ENCODE measurements at places on chromosomes 2 and 18.

- no peak for ATAC-seq
These were observed 165.0 kb downstream of the PLCL1 start for GRCh38 chr2:197969391-197969893.

DNA sequence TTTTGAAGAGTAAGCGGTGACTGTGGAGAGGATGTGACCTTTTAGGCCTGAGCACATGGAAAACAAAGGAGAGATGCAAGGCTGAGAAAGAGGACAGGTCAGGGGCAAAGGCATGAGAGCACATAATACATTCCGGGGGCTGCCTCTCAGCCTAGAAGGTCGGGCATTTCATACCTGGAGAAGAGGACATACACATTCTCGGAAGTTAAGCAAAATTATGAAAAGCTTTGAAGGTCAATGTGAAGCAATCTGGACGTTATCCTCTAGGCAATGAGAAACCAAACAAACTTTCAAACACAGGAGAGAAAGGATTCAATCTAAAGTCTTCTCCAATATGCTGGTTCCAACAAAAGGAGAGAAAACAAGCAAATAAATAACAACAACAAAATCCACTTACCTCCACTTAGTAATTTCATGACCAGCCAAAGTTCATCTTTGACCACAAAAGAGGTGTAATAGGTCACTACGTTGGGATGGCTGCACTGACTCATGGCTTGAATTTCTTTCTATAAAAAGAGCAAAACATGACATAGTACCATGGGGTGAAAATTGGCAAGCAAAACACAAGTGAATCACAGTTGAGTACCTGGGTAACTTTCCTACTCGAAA, 80.4 kb downstream of the STK39 start:
- peak; percentile 67 for ATAC-seq

DNA sequence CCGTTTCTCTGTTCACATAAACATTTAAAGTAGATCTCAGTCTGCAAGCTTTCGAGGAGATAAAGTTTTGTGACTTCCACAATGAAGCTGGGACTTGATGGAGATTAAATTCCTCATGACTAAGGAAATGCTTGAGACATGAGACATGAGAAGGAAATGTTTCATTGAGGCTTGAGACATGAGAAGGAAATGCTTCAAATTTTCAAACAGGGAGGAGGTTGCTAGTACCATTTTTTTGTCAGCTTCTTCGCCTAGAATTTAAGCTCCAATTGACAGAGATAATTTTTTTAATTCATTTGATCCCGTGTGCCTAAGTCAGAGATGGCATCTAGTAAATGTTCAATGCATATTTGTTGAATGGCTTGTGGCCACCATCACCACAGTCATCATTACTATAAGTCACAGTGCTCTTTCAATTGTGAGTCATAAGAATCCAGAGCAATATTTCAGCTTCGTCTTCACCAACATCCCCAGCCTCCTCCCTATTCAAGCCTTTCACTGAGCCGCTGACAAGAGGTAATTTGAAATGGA, 543 bp upstream of the MARCHF4 start:
- no peak for ATAC-seq

DNA sequence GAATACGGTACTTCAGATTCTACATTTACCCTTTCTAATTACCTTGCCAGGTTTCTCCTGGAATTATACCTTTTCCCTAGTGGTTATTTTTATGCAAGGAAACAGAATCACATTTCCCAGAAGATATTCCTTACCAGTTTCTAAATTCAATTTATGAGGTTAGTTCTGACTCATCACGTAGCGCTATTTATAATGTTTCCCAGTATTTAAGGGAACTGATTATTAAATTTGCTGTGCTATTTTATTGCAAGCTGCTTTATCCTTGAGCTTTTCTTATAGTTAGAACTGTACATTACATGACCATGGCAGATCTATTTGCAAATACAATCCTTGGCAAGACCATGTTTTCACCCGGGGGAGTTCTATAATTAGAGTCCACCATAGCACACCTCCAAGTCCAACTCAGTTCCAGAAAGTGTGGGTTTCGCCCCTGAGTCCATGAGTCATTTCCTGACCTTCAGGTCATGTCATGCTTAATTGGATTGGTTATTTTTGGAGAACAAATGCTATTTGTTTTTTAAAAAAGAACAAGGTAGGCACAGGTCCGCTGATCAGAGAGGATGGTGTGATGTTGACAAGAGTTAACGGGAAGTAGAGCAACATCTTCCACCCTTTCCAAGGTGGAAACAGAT, 126.6 kb downstream of the ZNF532 start:
- ATAC-seq: peak; percentile 93

DNA sequence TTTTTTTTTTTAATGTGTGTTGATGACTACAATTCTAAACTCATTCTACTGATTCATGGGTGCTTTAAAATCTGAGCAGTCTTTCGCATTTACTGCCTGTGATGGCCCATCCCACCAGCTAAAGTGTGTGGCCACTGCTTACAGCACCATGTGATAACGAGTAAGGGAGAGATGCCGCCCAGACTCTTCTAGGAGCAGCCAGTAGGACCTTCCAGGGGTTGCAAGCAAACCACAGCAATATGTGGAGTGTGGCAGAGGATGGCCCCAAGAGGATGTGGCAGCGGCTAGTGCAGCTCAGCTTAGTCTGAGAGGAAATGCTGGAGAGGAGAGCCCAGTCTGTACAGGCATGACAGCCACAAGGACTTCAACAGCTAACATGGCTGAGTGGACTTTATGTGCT, 14.9 kb downstream of the IL1B start:
- ATAC-seq: peak; percentile 54

- no peak for ATAC-seq
These were observed 8.0 kb downstream of the PDCD1 start for GRCh38 chr2:241850544-241851324.

DNA sequence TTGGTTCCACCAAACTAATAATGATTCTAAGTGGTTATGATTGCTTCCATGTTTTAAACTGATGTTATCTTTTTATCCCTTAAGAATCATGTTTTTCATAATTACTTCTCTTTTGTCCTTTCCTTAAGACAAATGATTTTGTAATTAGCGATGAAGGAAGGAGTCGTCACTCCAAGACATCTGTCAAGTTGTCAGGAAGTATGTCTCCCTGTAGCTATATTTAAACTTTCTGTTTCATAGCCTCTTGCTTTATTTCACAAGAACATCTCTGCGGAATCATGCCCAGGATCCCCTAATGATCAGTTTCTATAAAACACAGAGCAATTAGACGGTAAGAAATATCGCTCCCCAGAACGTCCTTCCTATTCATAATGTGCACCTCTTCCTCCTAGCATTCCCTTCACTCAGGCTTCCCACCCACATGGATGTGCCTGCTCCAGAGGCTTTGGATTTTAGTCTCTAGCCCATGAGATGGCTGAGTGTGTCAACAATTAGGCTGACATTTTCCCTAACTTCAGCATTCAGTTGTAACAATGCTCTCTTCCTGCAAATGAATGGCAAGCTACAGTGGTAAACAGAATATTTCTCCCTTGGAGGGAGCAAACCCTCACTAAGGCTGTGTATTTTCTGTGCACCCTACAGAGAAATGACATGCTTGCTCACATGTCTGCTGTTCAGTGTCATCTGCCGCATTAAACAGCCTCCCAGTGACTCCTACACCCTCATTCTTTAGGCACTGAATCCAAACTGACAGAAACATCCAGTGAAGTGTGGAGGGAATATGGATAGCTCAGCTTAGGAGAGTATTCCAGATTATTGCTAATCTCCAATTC, 879.6 kb upstream of the CELF4 start:
- no peak for ATAC-seq

- no peak for ATAC-seq
These were observed 95.4 kb upstream of the FZD7 start for GRCh38 chr2:201938156-201938775.

- no peak for ATAC-seq
These were observed 61.4 kb downstream of the TWIST2 start for GRCh38 chr2:238908960-238909951.

DNA sequence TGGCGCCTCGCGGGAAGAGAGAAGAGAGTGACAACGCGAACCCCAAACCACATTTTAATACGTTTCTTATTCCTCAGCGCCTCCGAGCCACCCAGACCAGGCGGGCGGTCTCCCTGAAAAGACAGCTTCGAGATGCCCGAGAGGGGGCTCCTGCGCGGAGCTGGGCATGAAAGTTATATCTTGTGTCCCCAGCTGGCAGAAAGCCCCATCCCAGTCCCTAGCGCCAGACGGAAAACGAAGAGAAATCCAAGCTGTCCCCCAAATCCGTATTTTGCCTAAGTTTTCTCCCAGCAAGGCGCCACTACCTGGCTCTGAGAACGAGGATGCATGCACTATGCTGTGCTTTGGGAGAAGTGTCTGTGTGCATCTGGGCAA, 797 bp downstream of the NXPH2 start:
- ATAC-seq: peak; percentile 32

DNA sequence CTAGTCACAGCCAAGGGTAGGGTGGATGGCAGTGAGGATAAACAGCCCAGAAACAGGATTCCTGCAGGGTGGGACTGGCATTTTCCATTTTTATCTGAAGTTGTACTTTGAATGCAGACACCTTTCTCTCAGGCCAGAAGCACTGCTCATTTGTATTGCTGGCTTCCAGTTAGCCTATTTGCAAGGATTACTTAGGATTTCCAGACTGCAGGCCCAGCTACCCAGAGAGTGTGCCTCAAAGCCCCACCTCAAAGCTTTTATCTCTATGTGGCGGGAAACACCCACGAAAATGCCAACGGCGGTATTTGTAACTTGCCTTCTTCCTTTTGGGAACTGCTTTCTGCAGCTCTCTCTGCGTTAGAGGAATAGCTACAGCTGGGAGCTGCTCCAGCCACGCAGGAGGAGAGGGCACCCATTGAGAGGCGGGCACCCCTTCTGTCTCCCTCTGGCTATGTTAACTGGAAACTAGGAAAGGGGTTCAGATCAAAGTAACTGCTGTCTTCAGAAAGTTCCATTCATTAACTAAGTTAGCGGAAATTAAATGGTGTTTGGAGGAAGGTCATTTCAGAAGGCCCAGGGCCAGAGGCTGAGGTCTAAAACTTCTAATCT, 144.9 kb downstream of the TGIF1 start:
- ATAC-seq: no peak

- ATAC-seq: no peak
These were observed 172.2 kb downstream of the TMEM247 start for GRCh38 chr2:46651363-46652099.

DNA sequence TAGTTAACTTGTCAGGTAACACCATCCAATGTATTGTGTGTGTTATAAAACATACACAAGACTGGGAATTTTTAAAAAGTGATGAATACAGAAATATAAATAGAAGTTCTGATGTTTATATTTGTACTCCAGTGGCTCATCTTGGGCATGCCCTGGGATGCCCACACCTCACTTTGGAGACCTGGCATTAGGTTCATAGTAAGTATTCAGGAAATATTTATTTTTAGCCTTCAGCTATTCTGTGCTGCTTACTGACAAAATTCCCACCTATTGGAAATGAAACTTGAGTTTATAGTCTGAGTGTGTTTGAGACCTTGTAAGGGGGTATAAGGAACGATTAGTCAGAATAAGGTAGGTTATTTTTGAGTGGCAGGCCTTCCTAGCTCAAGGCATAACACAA, 67.5 kb downstream of the MYO1B start:
- no peak for ATAC-seq

DNA sequence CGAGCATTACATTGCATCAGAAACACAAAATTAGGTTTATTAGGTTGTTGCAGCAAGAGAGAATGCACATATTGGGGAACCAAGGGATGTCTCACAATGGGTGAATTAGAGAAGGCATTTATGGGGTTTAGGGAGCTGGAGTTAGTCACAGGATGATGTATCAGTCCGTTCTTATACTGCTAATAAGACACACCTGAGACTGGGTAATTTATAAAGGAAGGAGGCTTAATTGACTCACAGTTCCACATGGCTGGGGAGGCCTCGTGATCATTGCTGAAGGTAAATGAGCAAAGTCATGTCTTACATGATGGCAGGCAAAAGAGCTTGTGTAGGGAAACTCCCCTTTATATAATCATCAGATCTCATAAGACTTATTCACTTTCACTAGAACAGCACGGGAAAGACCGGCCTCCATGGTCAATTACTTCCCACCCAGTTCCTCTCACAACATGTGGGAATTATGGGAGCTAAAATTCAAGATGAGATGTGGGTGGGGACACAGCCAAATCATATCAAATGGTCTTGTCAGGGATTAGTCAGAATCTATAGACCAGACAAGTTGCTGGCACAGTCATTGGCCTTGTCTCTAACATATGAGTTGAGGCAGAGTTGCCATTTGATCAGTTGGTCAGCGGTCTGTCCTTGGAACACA, 61.9 kb upstream of the RBMS1 start:
- no peak for ATAC-seq

DNA sequence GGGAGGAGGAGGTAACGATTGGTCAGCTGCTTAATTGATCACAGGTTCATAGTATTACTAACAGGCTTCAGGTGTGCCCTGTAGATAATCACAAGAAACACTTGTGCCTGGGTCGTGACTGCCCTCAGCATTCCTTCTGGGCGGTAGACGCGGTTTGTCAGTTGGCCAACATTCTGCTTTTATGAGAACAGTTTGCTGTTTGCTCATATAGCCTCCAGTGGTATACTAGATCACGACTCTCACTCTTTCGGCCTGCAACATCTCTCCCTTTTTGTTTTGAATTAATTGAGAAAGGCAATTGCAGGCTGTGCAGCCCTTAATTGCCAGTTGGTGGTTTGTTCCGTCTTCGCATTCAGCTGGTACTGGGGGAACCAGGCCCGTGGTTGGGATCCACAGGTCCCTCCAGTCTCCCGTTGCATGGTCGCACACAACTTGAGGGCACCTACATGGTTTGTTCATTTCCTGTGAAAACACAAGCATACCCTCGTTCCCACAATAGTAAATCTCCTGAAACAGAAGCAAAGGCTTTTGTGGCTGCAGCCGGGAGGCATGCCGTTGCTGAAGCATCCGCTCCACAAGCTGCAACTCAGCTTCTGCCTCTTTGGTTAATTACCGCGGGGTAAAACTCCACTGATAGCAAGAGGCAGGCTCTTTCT, 30.3 kb upstream of the GPR17 start:
- no peak for ATAC-seq

DNA sequence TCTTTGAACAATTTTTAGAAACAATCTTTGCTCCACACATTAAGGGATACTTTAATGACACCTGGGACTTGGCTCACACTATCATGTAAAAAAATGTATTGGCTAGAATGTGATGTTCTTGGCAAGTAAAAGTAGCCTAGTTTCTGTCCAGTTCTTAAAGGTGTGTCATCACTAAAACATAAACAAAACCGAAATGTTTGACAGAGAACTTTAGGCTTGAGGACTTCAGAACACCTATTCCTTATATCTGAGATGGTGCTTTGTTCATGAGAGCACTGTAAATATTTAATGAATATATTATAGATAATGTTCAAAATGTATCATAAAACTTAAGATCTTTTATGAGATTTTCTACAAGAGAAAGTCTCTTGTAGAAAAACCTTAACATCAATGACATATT, 19.8 kb upstream of the HNRNPA3 start:
- no peak for ATAC-seq

GRCh38 chr2:12479065-12479601, 237.6 kb upstream of the TRIB2 start:
- no peak for ATAC-seq

DNA sequence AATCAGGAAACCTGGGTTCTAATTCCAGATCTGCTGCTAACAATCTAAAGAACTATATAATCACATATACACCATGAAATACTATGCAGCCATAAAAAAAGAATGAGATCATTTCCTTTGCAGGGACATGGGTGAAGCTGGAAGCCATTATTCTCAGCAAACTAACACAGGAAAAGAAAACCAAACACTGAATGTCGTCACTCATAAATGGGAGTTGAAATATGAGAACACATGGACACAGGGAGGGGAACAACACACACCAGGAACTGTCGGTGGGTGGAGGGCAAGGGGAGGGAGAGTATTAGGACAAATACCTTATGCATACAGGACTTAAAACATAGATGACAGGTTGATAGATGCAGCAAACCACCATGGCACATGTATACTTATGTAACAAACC, 33.2 kb downstream of the CDH2 start:
- no peak for ATAC-seq
